ENCODE measurements at places on chromosomes 16 and 17.

GRCh38 chr16:75477680-75478473 is 13.4 kb upstream of the TMEM170A start:
- no peak for DNase-seq

GRCh38 chr16:88055356-88055755 is 104.1 kb downstream of the BANP start:
- no peak for DNase-seq

DNA sequence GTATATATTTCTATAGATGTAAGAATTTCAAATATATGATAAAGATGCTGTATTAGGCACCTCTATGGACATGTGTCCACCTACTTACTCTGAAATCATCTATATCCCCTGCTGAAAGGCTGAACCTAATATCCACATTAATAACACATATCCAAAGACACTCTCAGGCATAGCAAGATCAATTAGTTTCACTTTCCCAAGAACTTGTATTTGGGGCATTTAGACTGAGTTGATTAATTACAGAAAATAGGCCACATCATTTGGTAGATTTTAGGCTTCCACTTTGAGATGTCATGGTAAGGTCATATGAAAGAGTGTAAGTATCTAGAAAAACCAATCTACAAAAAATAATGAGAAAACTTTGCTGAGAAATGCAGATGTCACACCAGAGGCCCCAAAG is 45.1 kb downstream of the BRIP1 start:
- no peak for DNase-seq

DNA sequence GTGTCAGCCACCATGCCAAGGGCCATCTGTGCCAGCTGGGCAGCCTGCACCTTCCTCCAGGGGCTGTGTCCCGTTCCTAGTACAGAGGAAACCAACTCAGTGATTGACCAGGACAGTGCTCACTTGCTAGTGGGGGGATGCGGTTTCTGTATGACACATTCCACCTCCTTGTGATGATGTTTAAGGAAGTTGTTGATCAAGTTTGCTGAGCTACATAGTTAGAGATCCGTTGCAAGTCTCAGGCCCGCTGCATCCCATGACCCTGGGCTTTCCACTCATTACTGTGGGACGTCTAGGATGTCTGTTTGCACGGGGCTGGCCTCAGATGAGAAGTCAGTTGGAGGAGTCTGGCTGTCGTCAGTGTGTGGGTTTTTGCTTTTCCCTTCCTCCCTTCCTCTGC is 33.6 kb downstream of the RNF213 start:
- no peak for DNase-seq

DNA sequence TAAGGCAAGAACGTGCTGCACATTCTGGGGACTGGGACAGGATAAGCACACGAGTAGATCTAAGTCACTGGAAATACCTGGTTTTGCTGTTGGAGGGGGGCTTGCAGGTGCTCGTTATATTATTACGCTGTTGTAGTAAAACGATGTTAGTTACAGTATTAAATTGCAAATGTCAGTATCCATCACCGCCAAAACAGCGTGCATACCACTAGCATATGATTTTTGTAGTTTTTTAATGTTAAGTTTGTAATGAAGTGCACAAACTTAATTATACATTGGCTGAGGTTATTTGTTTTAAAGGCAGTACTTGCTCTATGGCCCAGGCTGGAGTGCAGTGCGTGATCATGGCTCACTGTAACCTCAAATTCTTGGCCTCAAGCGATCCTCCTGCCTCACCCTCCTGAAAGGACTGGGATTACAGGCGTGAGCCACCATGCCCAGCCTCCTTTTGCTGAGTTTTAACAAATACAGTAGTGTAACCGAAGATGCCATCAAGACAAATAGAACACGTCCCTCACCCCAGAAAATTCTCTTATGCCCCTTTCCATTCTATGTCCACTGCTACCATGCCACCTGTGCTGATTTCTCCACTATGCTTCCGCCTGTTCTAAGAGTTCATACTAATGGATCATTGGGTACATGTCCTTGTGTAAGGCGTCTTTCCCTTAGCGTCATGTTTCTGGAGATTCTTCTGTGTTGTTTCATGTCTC is 20.7 kb upstream of the CSNK1D start:
- no peak for DNase-seq

Measured in stimulated activated CD4-positive, alpha-beta T cell treated with anti-CD3 and anti-CD28 coated beads, Interleukin-2, amount 100 ng/mL, for 24 hours (primary cell).